ENCODE measurements at places on chromosomes 3 and 15.
A peak's percentile ranks its signal among the peaks of the same experiment; 100 is the strongest.

- no peak for DNase-seq
These were observed 30.1 kb downstream of the PPARG start for GRCh38 chr3:12318758-12319621.

DNA sequence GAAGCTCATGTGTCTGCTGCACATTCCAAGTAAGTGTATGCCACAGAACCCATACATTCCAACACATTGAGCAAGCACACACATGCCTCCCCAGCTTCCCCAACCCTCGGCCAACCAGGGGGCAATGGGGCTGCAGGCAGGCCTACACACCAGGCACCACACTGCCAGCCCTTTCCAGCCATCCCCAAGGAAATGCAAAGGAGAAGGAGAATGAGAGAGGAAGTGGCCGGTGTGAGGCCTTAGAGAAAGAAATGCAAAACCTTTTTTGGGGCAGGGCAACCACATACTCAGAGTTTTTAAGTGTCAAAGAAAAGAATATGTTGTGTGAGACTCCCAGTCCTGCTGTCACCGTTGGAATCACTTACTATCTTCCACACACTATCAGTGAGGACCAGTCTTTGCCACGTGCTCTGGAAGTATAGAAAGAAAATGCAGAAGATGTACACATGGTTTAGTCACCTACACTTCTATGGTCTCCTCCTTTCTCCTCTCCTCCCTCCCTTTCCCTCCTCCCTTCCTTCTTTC, 11.1 kb downstream of the IGF2BP2 start:
- DNase-seq, result no peak

DNA sequence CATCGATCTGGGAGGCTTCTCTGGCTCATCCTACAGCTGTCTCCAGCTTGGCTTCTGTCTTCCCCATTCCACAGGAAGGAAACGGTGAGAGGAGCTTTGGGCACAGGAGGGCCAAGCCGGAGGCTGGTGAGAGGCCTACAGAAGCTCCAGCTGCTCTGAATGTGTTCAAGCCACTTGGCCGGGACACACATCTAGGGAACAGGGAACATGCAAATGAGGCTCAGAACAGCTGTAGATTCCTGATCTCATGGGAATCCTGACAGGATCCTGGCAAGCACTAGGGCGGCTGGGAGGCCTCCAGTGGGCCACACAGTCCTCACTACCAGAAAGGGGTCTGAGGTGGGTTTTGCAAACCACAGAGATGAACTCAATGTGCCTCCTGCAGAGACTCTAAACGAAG, 13.7 kb downstream of the SEMA5B start:
- DNase-seq, result no peak

DNA sequence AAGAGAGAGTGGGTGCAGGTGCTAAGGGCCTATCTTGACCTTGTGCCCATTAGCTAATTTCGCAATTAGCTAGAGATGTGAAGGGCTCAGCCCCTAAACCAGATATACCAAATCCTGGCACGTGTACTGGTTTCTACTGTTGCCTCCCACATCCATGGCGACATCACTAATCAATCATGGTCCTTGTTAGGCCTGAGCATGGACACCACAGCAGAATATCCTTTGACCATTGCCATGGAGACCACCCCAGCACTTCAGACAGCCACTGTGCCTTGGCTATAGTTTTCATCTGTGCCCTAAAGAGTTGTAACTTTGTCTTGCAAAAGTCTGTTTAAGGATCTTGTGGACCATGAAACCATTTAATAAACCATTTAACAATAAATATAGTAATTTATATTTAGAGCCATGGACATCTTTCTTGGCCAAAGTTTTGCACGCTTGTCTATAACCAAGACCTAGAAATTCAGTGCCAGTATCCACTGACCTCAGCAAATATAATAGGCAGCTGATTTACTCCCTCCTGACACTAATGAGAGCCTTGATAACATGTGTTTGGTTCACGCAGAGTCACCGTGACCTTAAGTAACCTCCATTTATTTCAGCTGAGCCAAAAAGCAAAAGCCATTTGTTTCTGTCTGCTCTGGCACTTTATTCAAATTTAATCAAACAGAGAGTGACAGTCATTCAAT, 43.4 kb downstream of the COLQ start:
- no peak for DNase-seq

DNA sequence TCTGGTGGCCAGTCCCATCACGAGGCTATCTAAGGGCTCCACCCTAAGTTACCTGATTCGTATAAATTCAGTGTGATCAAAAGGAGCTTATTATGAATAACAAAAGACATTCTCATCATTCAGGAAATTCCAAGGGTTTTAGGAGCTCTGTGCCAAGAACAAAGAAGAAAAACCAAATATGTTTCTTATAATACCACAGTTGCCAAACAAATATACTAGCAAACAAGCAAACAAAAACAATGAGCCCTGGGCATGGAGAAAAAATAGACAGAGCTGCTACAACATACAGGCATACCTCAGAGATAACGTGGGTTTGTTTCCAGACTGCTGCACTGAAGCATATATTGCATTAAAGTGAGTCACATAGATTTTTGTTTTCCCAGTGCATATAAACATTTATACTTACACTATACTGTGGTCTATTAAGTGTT, 20.2 kb upstream of the CFAP161 start:
- DNase-seq, result no peak

- no peak for DNase-seq
These were observed 157.3 kb upstream of the CGNL1 start for GRCh38 chr15:57218826-57219576.

- no peak for DNase-seq
These were observed 1268.9 kb downstream of the OTOL1 start for GRCh38 chr3:162765524-162765923.

GRCh38 chr15:50141856-50142255, 22.8 kb upstream of the ATP8B4 start:
- DNase-seq, result no peak

GRCh38 chr3:136753326-136753939, 1.3 kb upstream of the STAG1 start:
- DNase-seq, result no peak

DNA sequence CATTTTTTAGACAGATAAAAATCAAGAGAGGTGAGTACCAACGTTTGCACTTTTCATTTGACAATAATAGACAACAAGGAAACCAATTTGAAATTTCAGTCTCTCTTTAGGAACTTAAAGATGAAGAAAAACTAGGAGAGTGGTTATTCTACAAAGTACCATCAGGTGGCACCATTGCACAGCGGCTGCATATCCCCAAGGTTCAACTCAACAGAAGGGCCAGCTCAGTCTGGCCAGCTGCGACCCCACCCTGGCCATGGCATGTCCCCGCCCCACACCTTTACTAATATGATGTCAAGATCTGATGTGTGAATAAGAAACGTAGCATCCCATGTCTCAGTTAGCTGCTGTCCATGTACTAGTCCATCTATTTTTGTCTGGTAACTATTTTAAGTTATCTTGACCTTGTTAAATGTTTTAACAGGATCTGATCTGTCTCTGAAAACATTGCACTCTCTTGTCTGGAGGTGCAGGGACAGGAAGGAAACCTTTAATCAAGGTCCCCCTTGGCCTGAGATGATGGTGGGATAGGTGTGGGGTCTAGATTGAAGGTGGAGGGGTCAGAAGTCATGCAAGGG, 35.5 kb upstream of the CGNL1 start:
- DNase-seq, result peak; percentile 28

DNA sequence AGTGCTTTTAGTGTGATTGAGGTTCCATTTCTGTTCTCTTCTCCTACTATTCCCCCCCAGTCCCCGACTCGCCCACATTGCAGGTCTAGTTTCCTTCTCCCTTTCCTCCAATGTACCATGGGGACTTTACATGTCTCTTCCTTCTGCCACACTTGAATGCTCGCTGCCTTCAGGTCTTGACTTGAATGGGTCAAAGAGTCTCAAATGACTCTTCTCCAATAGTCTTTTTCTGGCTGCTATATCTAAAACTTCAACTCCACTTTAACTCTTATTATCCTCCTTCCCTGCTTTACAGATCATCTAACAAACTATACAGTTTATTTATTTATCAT, 213.9 kb upstream of the SLC2A2 start:
- no peak for DNase-seq

DNA sequence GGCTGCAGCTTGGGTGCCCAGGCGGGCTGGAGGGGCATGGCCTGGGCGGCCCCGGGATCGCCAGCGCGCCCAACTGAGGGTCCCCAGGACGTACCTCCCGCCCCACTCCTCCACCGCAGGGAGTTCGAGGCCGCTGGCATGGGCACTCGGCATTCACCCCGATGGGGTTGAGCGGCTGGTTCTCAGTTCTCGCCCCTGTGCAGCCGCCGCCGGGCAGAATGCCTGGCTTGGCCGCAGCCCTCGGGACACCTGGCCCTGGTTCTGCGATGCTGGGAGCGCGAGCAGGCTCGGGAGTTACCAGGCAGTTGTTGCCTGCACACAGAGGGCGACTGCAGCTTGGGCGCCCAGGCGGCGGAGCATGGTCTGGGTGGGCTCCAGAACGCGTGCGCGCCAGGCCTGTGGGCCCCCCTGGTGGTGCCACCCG, 121.4 kb downstream of the LMLN start:
- DNase-seq, result no peak

GRCh38 chr15:89627256-89627970, 27.9 kb downstream of the KIF7 start:
- no peak for DNase-seq

DNA sequence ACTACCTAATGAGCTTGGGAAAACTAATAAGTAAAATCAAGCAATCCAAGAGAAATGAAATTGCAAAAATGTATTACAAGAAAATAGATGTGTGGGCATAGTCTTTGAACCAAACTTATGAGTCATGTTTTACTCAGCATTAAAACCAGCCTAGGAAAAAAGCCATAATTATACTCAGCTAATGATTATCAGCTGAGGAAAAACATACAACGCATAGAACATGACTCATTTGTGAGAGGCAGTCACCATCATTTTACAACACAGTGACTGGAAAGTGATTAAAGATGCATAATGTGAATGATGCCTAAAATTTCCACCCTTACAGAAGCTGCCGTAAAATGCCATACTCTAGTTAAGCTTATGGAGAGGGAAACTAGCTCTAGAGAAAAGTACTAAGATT, 238.0 kb upstream of the EOMES start:
- DNase-seq, result no peak

DNA sequence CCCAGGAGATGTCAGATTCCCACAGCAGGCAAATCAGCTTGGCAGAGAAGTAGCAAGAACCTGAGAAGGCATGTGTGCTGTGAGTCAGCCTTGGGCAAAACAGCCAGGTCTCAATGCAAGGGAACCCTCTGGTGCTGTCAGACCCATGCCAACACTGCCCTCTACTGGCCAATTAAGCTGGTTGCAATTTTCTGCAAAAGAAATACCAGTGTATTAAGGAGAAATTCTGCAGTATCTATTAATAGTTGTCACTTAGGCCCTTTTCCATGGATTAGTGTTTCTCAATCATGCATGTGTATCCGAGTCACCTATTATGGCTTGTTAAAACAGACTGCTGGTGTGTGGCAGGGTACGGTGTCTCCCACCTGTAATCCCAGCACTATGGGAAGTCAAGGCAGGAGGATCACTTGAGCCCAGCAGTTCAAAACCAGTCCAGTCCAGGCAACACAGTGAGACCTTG, 26.2 kb downstream of the MAP4 start:
- peak; percentile 28 for DNase-seq

GRCh38 chr3:24184528-24185176, 239.6 kb downstream of the NR1D2 start:
- DNase-seq, result no peak

- DNase-seq, result no peak
These were observed 30.4 kb downstream of the BHLHE40 start for GRCh38 chr3:5009506-5010109.

GRCh38 chr3:172332256-172333041, 115.8 kb downstream of the GHSR start:
- DNase-seq, result no peak
